ENCODE measurements at places on chromosomes 12 and 14. TPM values are rescaled to one million over a fixed set of nuclear protein-coding genes. Genes with fewer than 3 reads are reported as not detected.

Gene TSPAN9
- 81.2 TPM for total RNA-seq

Gene PIK3C2G
- total RNA-seq: 0.69 TPM

Gene ADCY4
- total RNA-seq: 54.5 TPM

Gene LRRIQ1
- 0.67 TPM for total RNA-seq

DNA sequence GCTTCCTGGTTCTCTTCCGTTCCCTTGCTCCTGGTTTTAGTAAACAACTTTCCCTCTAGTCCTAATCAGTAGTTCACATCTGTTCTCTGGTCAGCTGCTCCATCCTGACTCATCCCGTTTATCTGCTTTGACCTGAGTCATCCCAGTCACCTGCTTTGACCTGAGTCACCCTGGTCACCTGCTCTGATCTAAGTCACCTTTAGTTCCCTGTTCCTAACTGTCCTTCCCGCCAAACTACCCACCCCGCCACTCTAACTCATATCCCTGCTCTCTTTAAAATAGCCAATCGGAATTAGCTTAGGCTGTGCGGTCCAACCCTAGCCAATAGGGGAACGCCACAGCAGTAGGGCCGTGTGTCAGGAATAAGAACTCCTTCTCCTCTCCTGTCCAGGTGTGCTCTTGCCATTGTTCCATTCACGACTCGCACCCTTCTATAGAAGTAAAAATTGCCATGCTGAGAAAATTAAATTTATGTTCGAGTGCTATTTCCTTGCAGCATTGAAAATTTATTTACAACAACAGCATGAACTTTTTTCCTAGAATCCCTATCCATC lies 3.1 kb upstream of the ANKRD33 start:
- H3K4me1 ChIP-seq: peaks cover 11% of the 10 kb centered on the region
- peaks cover 4% of the 10 kb centered on the region for H3K27me3 ChIP-seq
- H3K36me3 ChIP-seq: no peaks in the 10 kb centered on the region
- no peak overlapping the region for H3K4me3 ChIP-seq
- peak; percentile 6 for DNase-seq

DNA sequence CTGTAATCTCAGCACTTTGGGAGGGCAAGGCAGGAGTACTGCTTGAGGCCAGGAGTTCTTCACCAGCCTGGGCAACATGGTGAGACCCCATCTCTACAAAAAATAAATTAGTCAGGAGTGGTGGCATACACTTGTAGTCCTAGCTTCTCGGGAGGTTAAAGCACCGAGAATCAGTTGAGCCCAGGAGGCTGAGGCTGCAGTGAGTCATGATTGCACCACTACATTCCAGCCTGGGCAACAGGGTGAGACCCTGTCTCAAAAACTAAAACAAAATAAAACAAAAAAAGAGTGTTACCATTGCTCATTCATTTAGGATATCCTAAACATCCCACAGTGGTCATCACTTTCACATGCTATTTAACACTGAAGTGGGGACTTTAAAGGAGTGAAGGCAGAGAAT lies 7.8 kb downstream of the NEK9 start:
- no peak for DNase-seq
- no peaks in the 10 kb centered on the region for H3K27me3 ChIP-seq
- no peak overlapping the region for H3K4me3 ChIP-seq

DNA sequence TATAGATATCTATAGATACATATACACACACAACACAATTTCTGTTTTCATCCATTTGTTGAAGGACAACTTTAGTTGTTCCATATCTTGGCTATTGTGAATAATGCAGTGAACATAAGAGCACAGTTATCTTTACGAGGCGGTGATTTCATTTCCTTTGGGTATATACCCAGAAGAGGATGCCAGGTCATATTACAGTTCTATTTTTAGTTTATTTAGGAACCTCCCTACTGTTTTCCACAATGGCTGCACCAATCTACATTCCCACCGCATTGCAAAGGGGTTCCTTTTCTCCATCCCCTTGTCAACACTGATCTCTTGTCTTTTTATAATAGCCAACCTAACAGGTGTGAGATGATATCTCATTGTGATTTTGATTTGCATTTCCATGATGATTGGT lies 143.4 kb upstream of the ARHGAP5 start:
- no peak overlapping the region for H3K4me3 ChIP-seq
- no peaks in the 10 kb centered on the region for H3K27me3 ChIP-seq
- no peaks in the 10 kb centered on the region for H3K36me3 ChIP-seq
- no peak overlapping the region for H3K27ac ChIP-seq

DNA sequence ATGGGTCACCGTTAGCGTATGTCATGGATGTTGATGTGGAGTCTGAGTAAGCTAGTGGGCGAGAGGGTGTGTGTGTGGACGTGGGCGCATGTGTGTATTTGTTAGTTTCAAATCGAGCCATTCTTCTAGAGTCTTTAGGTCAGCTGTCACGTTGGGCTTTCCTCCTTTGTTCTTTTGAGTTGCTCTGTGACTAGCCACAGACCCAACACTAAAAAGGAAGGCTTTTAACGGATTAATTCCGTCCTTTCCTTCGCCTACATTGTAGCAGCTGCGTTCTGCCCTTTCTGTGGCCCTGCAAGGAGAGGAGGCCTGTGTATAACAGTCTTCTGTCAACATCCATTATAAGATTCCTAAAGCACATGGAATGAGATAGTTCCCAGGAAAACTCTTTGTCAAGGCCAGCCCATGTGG lies 117.2 kb upstream of the DNM1L start:
- peaks cover 26% of the 10 kb centered on the region for H3K36me3 ChIP-seq
- peak overlapping the region; percentile 71 for H3K27ac ChIP-seq
- H3K4me3 ChIP-seq: no peak overlapping the region
- H3K4me1 ChIP-seq: peaks cover 38% of the 10 kb centered on the region
- no peaks in the 10 kb centered on the region for H3K27me3 ChIP-seq
- DNase-seq: no peak

DNA sequence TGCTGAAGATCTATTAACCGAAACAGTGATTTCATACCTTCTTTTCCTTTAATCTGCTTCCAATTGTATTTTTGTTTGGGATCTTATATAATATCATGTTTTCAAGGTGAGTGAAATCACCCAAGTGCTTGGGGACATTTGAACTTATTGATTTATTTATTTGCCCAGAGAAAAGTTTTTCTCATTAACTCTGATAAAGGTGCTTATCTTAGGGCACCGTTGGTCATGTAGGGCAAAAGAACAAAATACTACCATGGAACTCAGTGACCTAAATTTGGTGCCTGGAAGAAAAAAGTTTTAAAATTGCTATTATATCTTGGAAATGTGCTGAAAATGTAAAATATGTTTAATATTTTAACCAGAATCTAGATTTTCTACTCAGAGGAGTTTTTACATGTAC lies 207.4 kb upstream of the NPAS3 start:
- H3K27me3 ChIP-seq: no peaks in the 10 kb centered on the region
- no peak for DNase-seq
- H3K4me3 ChIP-seq: no peak overlapping the region
- no peaks in the 10 kb centered on the region for H3K4me1 ChIP-seq

DNA sequence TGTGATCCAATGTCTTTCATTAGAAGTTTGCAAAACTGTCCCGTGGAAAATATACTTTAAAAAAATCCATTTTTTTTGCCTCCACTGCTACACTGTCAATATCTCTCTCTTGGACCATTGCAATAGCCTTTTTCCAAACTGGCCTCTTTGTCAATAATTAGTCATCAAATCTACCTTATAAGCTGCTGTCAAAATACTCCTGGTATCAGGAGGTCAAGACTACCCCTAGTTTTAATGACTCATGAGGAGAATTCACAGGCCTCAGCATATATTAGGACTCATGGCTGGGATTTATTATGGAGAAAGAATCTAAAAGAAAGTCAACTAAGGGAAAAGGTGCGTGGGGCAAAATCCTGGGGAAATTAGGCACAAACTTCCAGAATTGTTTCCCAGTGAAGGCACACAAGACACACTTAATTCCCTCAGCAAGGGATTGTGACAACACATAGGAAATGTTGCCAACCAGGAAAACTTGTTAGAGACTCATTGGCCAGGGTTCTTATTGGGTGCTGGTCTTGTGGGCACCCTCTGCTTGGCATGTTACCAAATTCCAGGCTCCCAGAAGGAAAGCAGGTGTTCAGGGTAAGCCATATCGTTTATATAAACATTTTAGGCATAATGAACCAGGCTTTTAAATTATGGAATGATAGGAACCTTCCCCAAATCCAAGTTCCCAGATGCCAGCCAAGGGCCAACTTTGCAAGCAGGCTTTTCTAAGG lies 56.1 kb downstream of the TMEM117 start:
- no peak for DNase-seq
- H3K36me3 ChIP-seq: no peaks in the 10 kb centered on the region
- no peaks in the 10 kb centered on the region for H3K4me1 ChIP-seq
- H3K27ac ChIP-seq: no peak overlapping the region
- H3K4me3 ChIP-seq: no peak overlapping the region
- H3K27me3 ChIP-seq: no peaks in the 10 kb centered on the region

DNA sequence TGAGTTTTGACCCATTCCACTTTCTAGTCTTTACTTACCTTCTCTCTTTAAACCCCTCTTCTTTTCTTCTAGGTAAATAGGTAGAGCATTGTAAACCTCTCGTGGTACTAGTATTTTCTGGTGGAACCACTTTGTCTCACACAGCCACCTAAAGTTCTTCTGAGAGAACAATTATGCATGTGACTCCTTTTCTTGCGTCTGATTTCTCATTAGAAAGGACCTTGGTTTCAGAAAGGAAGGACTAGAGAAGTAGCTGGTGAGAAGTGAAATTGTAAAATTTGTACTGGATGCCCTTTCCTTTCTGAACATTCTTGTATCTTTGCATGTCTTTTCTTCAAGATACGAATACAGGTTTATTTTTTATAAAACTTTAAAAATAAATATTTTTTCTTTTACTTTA lies 99.0 kb downstream of the NUBPL start:
- DNase-seq: no peak
- no peak overlapping the region for H3K27ac ChIP-seq
- H3K27me3 ChIP-seq: no peaks in the 10 kb centered on the region
- no peaks in the 10 kb centered on the region for H3K4me1 ChIP-seq
- no peak overlapping the region for H3K4me3 ChIP-seq

DNA sequence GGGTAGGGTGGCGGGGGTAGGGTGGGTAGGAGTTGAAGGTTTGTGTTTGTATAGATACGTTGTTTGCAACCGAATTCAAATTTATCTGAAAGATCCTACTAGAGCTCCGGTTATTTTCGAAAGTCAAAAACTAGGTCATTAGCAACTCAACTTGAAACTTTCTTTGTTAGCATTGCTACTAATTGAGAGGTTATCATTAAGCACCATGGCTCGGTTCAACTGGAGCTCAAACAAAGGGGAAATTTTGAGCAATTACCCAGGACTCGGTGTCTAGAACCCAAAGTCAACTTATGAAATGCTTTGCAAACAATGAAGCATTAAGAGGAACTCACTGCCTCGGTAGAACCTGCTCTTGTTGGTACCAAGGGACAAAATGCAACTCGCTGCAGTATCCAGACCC lies 207.7 kb downstream of the BCAT1 start:
- no peaks in the 10 kb centered on the region for H3K27me3 ChIP-seq
- no peak for DNase-seq
- no peak overlapping the region for H3K27ac ChIP-seq
- H3K4me3 ChIP-seq: no peak overlapping the region
- no peaks in the 10 kb centered on the region for H3K36me3 ChIP-seq

DNA sequence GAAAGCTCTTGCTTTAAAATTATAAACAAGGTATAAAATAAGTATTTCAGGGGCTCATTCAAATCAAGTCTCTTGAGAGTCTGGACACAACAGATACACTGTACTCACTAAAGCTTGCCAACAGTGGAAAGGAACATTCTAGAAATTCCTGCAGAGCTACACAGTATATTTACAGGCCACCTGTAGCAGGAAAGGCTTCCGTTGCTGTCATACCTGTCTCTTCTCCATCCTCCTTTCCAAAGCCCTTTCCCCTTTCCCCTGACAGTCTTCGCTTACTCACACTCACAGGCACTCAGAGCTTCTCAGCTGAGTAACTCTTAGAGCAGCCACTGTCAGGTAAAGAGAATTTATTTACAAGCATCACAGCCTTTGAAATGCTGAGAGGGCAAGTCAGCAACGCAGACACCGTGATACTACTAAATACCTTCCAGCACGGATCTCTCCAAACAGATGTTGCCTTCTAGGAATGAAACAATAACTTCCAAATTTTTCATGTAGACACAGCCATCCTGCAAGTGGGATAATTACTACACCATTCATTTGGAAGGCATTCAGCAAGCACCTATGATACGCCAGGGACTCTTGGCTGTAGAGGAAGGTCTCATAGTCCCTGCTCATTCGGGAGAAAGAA lies 167.9 kb downstream of the FOXN3 start:
- H3K27me3 ChIP-seq: no peaks in the 10 kb centered on the region
- peaks cover 9% of the 10 kb centered on the region for H3K4me1 ChIP-seq
- no peak overlapping the region for H3K27ac ChIP-seq
- no peaks in the 10 kb centered on the region for H3K36me3 ChIP-seq
- H3K4me3 ChIP-seq: no peak overlapping the region
- DNase-seq: no peak

- no peaks in the 10 kb centered on the region for H3K36me3 ChIP-seq
- H3K27me3 ChIP-seq: no peaks in the 10 kb centered on the region
- no peak for DNase-seq
- no peaks in the 10 kb centered on the region for H3K4me1 ChIP-seq
Measured at GRCh38 chr14:94922595-94923239, 152.8 kb upstream of the GSC start.

- H3K36me3 ChIP-seq: no peaks in the 10 kb centered on the region
- H3K4me3 ChIP-seq: no peak overlapping the region
- H3K27me3 ChIP-seq: no peaks in the 10 kb centered on the region
Measured at GRCh38 chr12:14314801-14315200, 50.7 kb upstream of the ATF7IP start.

- H3K27me3 ChIP-seq: no peaks in the 10 kb centered on the region
- no peak for DNase-seq
Measured at GRCh38 chr12:131002216-131002631, 48.5 kb downstream of the ADGRD1 start.

DNA sequence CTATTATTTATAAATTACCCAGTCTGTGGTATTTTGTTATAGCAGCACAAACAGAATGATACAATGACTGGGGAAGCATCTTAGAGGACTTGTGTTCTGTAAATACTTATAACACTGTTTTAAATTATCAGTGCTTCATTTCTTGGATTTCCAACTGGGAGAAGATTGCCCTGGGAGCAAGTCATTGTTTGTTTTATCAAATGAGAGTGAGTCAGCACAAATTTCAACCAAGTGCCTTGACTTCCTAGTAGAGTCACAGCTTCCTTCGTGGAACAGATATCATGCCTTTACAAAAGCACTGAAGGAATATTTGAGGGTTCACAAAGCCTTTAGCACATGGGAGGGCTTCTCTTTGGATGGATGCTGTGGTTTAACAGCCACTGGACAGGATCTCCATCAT lies 234.1 kb downstream of the KTN1 start:
- H3K36me3 ChIP-seq: no peaks in the 10 kb centered on the region
- no peaks in the 10 kb centered on the region for H3K4me1 ChIP-seq
- H3K4me3 ChIP-seq: no peak overlapping the region
- H3K27ac ChIP-seq: no peak overlapping the region
- no peak for DNase-seq
- no peaks in the 10 kb centered on the region for H3K27me3 ChIP-seq

- H3K36me3 ChIP-seq: no peaks in the 10 kb centered on the region
- no peak for DNase-seq
- no peaks in the 10 kb centered on the region for H3K4me1 ChIP-seq
- H3K27me3 ChIP-seq: no peaks in the 10 kb centered on the region
- no peak overlapping the region for H3K27ac ChIP-seq
Measured at GRCh38 chr14:40362856-40363255, 930.6 kb upstream of the FBXO33 start.
